ENCODE measurements at places on chromosomes 7 and 10. TPM values are rescaled to one million over a fixed set of nuclear protein-coding genes. Genes with fewer than 3 reads are reported as not detected.

Gene AHR
- total RNA-seq = 270 TPM

DNA sequence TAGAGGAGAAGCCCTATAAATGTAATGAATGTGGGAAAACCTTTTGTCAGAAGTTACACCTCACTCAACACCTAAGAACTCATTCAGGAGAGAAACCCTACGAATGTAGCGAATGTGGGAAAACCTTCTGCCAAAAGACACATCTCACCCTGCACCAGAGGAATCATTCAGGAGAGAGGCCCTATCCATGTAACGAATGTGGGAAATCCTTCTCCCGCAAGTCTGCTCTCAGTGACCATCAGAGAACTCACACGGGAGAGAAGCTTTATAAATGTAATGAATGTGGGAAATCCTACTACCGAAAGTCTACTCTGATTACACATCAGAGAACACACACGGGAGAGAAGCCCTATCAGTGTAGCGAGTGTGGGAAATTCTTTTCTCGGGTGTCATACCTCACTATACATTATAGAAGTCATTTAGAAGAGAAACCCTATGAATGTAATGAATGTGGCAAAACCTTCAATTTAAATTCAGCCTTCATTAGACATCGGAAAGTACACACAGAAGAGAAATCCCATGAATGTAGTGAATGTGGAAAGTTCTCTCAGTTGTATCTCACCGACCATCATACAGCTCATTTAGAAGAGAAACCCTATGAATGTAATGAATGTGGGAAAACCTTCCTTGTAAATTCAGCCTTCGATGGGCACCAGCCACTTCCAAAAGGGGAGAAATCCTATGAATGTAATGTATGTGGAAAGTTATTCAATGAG is 18.9 kb downstream of the RBAK start:
- DNase-seq = no peak

GRCh38 chr10:119055472-119055871 is 25.1 kb downstream of the EIF3A start:
- DNase-seq = no peak

DNA sequence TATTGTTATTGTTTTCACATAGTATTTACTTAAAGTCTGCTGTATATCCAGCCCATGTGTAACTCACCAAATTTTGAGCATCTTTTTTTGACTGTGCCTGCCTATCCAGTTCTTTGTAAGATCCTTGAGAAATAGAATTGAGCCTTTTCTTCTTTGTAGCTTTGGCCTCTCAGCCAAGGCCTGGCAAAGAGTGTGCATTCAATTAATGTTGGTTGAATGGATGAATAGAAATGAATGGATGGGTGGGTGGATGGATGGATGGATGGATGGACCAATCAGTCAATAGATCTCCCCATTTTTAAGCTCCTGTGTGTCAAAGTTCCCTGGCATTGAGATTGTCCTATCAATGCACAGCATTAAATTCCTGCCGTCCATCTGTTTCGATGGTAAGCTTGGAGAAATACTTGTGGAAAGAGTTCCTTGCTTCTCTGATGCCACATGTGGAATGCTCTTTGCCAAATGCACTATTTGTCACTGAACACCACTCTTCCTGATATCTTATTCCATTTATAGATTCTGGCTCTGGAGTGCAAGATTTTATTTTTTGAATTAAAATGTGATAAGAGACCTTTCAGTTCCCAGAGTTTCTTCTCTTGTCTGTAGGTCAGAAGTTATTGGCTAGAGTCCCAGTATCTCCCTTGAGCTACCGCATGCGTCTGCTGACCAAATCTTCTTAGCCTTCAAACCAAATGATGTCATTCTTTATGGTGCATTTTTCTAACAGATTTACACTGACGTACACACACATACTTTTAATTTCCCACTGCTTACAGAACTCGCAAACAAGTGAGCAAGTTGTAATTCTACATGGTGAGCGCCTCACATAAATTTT is 20.7 kb upstream of the ADRB1 start:
- no peak for DNase-seq

DNA sequence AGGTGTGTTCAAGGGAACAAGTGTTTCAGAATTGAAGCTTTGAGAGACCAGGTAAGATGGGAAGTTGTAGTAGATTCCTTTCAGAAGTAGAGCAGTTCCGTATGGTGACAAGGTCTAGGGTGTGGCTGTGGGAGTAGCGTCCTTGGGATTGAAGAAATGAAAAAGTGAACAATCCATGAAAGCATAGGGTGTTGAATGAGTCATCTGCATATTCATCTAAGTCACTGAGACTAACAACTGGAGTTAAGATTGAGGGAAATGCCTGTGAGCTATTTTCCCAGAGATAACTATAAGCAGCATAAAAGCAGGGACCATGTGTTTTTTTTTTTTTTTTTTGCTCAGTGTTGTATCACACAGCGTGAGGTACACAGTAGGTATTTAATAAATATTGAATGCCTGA is 134.8 kb downstream of the PHTF2 start:
- DNase-seq = no peak

- no peak for DNase-seq
Observed at GRCh38 chr7:125255810-125256209, 326.2 kb upstream of the POT1 start.

Gene EPHB6
- 13.7 TPM for total RNA-seq

DNA sequence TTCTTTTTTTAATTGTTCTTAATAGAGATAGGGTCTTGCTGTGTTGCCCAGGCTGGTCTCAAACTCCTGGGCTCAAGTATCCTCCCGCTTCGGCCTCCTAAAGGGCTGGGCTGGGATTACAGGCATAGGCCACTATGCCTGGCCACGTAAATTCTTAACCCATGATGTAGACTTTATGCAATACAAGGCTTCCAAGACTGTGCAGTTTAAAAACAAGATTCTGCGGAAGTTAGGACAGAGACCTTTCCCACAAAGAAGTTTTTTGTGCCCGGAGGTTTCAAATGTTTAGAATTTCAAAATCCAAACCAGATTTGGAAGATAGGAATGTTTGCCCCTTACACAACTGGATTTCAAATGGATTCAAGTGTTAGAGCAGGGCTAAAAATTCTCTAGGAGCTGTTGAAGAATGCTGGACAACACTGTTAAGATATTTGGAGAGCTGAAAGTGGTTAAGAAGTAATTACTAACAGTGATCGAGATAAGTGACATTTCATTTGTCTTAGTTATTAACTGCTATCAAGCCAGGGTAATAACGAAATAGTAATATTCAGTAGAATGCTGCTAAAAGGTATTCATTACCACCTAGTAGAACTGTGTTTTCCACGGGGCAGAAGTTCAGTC is 7.4 kb downstream of the APBB1IP start:
- DNase-seq = no peak

- DNase-seq = no peak
Observed at GRCh38 chr10:102230861-102231356, 4.8 kb downstream of the ELOVL3 start.

Gene LCOR
- 22.6 TPM for total RNA-seq
